ENCODE measurements at places on chromosomes 1 and 21.

DNA sequence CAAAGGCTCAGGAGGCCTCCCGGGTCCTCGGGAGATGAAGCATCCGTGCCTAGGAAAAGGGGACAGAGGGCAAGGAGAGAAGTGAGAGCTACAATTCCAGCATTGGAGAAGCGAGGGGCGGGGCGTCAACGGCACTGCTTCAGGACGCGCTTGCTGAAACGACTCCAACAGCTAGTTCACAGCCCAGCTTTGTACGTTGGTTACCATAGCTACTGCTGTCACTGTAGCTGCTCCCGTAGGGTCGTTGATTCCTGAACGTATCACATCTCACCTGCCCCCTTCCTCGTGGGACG lies 63.1 kb downstream of the TOR1AIP2 start:
- no peak for DNase-seq

DNA sequence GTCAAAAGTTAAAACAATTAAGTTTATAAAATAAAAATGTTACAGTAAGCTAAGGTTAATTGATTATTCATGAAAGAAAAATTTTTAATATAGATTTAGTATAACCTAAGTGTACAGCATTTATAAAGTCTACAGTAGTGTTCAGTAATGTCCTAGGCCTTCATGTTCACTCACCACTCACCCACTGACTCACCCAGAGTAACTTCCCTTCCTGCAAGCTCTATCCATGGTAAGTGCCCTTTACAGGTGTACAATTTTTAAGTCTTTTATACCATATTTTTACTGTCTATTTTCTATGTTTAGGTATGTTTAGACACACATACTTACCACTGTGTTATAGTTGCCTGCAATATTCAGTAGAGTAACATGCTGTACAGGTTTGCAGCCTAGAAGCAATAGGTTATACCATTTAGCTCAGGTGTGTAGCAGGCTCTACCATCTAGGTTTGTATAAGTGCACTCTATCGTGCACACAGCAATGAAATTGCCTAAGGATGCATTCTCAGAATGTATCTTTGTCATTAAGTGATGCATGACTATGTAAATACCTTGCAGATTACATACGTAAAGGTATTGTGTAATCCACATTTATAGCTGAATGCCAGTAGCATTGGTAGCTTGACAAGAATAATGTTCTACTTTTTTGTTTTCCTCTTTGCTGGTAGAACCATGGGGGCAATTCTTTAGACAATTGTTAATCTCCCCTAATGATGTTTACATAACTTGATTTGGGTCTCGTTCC lies 35.7 kb upstream of the GPR88 start:
- DNase-seq = no peak

DNA sequence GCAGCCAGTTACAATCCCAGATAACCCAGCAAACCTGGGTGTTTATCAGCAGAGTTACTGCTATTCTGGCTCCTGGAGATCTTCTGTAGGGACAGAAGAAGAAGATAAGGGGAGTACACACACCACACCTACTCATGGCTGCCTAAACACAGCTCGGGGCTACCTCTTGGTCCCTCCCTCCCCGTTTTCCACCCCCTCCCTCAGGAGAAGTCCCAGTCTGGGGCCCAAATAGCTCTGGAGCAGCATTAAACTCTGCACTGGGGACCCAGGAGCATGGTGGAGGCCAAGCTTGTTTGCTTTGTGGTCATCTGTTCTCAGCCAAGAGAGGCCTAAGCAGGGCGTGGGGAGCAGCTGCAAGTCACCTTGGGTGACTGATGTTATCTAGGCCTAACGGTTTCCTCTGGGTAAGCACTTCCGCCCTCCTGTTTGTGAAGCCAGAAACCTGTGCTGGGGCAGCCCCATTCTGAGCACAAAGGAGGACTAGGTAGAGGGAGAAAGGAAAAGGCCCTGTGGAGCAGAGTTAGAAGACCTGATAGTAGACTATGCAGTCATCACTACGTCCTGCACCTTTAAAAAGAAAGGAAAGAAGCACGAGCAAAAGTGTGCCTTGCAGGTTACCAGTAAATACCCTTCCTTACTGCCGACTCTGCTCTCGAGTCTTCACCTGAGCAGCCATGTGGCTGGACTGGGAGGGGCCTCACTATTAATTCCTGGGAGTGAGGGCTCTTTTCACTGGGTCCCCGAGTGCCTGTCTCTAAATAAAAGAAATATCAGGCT lies 2.0 kb upstream of the RCSD1 start:
- DNase-seq = no peak

GRCh38 chr1:149849111-149849946 lies 50.0 kb upstream of the BOLA1 start:
- no peak for DNase-seq

DNA sequence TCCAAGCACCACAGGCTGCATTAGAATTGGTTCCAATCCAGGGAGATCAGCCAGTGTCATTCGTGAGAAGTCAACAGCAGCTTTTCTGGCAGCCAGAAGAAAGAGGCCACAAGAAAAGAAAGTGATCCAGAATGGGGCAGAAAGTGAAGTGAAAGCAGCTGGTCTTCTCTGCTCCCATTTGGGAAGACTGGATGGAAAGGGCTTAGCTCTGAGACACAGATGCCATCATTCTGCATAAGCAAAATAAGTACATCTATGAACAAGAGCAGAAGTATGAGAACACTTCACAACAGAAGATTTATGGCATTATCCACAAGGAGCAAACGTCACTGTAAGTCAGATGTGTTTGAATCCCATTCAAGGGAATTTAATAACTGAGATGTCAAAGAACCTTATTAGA lies 326.5 kb upstream of the ESRRG start:
- DNase-seq = no peak

DNA sequence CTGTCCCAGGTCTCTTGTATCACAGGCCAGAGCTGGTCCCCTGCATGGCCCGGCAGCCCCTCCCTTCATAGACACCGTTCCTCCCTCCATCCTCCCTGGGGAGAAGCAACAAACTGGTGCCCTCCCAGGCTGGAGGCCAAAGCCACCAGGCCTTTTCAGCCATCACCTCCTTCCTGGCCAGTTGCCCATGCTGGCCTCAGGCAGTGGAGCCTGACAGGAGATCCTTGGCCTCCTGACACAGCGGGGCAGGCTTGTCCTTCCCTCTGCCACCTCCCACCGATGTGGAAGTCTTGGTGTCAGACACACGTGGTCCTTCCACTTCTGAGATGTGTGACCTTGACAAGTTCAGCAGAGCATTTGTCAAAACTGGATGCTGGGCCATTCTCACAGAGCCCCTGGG lies 206.0 kb downstream of the HIVEP3 start:
- DNase-seq = no peak
